ENCODE measurements at places on chromosomes 5 and 9.

- peak; percentile 28 for DNase-seq
Observed at GRCh38 chr5:61401726-61402125, 69.7 kb downstream of the ZSWIM6 start.

GRCh38 chr5:80656425-80656824, 1.6 kb upstream of the DHFR start:
- DNase-seq, result peak; percentile 21

- DNase-seq, result peak; percentile 25
Observed at GRCh38 chr9:119370816-119371215, 1.6 kb upstream of the BRINP1 start.

GRCh38 chr9:93577078-93577974, 942 bp downstream of the PHF2 start:
- DNase-seq, result peak; percentile 29

- no peak for DNase-seq
Observed at GRCh38 chr5:178068293-178068692, 45.0 kb upstream of the N4BP3 start.

GRCh38 chr9:99660191-99660636, 161.5 kb upstream of the NR4A3 start:
- DNase-seq, result no peak

DNA sequence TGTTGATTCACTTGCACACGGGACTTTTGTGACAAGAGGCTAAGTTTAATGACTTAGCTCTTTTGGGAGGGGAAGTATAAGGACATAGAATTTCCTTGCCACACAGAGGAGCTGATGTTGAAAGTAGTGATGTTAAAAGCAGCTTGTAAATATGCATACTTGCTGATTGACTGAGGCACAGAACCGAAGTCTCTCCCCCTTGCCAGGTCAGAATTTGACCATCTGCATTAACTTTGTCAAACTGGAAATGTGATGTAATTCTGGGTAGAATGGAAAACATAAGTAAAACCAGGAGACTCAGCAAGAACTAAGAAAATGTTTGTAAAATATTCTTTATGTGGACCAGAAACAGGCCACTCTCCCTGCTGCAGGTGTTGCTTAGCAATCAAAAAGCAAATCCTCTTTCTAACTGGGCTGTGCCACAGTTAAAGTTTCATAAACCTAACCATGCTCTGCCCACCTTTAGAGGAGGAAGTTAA, 284.2 kb downstream of the NR3C1 start:
- DNase-seq, result no peak

DNA sequence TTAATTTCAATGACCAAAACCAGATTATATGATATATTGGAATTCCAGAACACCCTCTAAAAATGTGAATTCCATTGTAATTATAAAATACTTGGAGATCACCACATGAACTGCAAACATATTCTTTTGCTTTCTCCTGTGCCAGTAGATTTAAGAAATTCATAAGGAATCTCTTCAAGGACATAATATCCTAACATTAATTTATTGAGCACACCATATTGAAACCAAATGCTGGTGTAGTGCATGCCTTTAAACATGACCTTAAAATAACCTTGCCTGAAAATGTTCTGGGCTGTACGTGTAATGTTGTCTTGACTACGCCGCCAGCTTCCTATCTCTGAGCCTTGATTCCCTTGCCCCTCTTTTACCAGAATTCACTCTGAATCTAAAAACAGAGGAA, 205.0 kb upstream of the ACTBL2 start:
- no peak for DNase-seq

GRCh38 chr9:131731644-131732043, 8.2 kb downstream of the RAPGEF1 start:
- DNase-seq, result no peak

DNA sequence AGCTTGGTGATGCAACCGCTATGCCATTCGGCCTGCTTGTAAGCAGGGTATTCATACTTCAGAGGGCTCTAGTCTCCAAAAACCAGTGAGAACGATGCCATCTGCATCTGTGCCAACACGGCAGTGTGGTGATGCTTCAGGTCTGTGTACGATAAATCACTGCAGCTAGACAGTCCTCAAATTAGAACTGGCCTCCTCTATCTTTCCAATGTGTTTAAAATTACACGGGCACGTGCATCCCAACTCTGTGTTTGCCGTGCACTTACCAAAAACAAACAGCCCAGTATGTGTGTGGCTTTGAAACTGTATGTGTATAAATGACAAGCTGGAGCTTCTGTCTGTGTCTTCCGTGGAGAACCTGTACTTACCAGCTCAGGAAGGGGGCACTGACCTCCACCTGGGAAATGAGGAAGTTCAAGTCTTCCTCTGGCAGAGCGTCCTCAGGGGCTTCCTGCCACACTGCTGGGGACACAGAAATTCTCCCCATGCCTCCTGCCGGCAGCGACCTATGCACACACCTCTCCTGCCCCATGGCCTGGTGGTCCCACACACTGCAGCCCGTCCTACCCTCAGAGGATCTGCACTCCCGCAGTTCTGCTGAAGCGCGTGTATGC, 12.3 kb downstream of the MED10 start:
- no peak for DNase-seq

DNA sequence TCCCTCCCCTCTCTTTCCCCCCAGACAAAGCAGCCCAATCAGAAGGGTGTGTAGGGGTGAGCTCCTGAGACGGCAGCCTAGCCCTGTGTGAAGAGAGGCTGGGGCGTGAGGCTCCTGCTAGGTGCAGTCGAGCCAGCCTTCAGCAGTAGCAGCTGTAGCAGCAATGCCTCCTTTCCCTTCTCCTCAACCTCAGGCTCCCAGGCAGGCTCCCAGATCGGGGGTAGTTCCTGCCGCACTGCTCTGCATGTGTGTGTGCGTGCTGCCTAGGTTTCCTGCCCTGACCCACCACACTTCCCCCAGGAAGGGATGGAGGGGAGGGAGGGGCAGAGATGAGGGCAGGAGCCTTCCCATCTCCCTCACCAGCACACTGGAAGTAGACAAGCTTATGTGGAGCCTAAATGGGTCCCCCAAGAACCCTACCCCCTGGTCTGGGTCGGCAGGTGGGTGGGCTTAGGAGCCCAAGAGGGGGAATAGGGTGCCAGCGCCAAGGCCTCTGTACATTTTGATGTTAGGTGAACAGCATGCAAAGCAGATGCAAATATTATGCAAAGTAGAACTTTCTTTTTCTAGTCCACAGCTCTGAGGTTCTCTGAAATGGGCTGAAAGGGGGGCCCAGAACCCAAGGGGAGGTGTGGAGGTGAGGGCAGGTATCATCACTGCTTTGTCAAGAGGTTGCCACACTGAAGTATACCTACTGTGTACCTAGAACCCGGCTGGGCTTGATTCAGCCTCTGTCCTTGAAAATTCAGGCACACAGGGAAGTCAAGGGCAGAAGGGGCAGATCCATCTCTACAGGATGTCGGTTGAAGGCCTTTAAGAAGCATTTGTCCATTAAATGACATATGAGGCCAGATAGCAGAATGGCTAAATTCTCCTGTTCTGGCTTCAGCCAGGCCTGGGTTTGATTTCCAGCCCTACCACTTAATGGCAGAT, 57.8 kb downstream of the CXXC5 start:
- DNase-seq, result no peak

Measured in mesenchymal stem cell (in vitro differentiated cells and primary cell).